CD8-positive, alpha-beta memory T cell (primary cell): ENCODE measurements at places on chromosomes 13 and 19.

DNA sequence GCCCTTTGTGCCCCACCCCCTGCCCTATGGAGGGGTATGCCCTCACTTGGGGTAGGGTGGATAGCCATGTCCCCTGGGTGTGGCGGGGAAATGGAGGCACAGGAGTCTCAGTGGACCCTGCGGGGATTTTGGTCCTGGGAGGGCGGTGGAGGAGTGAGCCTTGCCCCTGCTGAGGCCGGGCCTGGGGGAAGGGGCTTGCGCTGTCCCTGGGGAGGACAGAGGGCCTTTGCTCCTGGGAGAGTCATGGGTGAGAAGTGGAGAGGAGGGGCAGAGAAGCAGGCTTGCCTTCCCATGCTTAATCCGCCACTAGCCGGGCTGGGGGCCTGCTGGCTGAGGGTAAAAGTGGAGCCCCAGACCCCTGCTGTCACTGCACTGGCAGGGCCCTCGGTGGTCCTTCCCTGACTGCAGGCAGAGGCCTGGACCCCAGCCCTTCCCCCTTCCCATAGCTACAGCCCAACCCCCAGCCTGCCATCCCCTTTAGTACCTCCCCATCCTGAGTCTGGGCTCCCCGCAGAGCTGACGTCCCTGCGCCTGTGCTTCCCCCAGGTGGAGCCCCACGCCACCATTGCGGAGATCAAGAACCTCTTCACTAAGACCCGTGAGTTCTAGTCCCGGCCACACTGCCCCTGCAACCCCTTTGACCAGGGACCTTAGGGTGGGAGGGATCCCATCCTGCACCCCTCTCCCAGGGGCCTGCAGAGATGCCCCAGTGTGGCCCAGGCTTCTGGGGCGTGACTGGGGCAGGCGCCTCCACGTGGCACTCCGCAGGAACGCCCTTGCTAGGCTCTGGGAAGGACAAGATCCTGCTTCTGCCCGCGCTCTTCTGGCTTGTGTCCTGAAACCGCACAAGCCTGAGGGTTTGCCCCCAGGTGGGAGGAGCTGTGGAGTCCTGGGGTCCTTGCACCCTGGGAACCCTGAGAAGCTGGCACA, 8.9 kb downstream of the NDUFB7 start:
- DNase-seq = no peak

DNA sequence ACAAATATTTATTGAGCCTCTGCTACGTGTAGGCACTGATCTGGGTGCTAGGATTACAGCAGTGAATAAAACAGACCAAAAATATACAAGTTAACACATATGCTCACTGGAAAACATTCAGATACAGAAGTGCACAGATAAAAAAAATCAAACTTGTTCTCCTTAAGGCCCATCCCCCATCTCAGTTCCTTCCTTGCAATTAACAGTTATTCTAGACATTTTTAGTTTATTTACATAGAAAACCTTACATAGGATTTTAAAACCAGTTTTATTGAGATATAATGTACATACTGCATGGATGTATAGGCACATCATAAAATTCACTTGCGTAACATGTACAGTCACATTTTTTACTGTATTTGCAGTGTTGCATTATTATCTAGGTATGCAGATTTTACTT, 36.5 kb upstream of the HMGB1 start:
- DNase-seq = no peak

DNA sequence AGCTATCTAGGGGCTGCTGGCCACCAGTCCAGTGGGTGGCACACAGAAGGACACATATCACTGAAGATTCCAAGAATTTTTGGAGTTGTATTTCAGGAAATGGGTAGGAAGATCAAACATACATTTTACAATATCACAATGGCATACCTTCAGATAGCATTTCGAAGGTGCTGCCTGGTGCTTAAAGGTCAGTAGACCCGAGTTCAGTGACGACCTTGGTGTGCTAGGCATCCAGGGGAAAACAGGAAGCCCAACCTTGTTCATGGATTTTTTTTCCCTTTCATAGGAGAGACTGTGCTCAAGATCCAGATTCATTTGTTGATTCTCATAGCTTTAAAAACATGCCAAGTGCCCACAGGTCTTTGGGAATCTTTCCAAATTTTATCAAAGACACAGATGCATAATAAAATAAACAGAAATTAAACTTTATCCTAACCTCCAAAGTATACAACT, 51.0 kb upstream of the RCBTB2 start:
- DNase-seq = no peak

DNA sequence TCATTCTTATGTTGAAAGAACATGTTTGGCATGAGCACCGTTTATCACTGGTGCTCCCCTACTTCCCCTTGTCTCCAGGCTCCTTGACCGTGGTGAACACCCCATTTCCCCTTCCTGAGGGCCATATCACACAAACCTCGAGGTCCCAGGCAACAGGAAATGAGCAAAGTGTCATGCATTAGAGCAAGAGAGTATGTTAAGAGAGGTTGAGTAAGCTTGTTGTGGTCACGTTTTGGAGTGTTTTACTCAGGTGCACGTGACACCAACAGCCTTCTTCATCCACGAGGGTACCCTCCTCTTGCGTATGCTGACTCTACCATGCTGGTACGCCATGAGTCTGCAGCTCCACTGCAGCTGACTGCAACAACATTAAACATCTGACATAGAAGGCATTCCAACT, 482.2 kb upstream of the NBEA start:
- no peak for DNase-seq

DNA sequence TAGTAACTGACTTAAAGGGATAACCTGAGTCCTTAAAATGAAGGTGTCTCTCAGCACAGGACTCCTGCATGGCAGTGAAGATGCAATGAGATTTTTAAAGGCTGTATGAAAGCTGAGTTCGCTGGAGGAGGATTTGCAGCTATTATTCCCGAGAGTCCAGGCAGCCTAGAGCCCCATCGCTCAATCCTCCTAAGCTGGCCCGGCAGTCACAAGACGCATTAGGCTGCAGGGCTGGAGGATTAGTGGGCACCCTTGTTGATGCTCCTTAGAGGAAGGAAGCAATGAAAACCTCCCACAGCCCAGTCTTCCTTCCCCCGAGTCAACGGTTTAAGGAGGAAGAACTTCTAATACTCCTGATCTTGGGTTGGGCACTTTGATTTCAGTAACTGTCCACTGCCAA, 239.5 kb downstream of the EFNB2 start:
- no peak for DNase-seq

DNA sequence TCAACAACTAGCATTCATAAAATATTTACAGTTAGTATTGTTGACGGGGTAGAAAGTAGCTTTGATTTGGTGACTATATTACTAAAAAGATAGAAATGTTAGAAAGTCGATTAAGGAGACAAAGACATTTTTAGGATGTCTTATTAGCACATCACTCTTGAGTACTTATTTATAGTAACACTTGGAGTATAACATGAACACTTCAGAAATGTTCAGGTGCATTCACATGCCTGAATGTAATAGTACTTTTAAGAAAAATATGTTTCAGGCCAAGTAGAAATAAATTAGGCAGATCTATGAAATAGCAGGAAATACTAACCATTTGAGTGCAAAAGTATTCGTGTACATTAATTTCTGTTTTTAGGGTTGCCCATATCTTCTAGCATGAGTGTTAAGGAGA, 70.4 kb downstream of the CDK8 start:
- DNase-seq = no peak

DNA sequence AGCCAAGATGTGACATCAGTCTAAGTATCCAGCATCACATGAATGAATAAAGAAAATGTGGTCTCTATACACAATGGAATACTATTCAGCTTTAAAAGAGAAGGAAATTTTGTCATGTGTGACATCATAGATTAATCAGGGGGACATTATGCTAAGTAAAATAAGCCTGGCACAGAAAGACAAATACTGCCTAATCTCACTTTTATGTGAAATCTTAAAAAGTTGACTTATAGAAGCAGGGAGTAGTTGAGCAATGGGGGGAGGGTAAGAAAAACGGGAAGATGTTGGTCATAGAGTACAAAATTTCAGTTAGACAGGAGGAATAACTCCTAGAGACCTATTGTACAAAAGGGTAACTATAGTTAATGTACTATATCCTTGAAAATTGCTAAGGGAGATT, 10.4 kb upstream of the LCP1 start:
- no peak for DNase-seq

- DNase-seq = no peak
Observed at GRCh38 chr13:23570921-23571315, 706 bp downstream of the TNFRSF19 start.

DNA sequence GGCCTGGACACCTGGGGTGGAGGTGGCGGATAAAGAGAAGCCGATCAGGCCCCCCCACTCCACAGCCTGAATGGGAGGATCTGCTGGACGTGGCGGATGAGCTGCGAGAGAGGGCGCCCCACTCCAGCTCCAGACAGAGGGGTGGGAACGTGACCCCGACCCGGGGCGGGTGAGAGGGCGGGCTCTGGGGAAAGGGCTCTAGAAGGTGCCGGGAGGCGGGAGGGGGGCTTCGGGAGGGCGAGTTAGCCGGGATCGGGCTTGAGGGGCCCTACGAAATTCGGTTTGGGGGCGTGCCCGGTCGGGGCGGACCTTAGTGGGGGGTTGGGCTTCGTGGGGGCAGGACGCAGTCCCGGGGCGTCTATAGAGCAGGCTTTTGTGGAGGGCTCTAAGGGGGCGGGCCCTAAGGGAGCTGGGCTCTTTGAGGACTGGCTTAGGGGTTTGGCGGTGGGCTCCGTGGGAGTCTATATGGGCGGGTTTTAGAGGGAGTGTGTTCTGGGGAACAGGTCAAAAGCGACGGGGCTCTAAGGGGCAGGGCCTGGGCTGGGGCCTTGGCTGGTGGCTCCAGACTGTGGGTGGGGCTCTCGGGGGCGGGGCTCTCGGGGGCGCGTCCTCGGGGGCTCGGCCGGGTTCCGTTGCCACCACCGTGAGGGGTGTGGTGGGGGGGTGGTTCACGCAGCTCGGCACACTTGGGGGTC, 4.1 kb upstream of the NANOS3 start:
- no peak for DNase-seq
